ENCODE measurements at places on chromosomes 3 and 15.

- no peak for DNase-seq
Observed at GRCh38 chr3:179772297-179772696, 119.5 kb downstream of the USP13 start.

- no peak for DNase-seq
Observed at GRCh38 chr15:94610069-94610468, 378.7 kb downstream of the MCTP2 start.

GRCh38 chr3:172905451-172905850, 154.9 kb downstream of the ECT2 start:
- no peak for DNase-seq

DNA sequence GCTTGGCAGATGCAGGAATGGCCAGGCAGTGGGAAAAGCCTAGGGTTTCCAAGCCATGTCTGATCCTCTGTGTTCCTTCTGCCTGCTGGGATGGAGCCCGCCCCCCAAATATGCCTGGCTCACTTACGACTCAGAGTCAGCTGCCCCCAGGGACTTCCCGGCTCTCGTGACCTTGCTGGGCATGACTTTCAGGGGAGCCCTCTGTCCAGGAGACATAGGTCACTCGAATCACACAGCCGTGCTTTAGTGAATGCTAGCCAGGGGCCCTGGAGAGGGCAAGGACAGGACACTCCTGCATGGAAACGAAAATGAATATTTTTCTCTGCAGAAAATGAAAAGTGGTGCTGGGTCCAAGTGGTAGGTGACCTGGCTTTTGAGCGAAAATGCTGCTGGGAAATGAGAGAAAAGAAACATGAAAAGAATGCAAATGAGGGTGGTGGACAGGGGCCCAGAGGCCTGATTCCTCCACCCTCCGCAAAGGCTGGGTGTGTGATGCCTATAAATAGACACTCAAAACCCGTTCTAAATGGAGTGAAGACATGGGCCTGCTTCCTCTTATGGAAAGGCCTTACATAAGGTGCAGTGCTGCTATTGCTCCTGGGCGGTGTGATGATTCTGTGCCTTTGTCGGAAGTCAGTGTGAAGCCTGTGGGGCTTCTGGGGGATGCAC, 107.4 kb downstream of the APBA2 start:
- no peak for DNase-seq

GRCh38 chr15:37715101-37715500, 219.3 kb upstream of the TMCO5A start:
- DNase-seq: no peak

GRCh38 chr3:151011427-151011826, 38.9 kb upstream of the CLRN1 start:
- no peak for DNase-seq

GRCh38 chr15:63414474-63415120, 33.0 kb upstream of the CA12 start:
- DNase-seq: no peak
